ENCODE measurements at places on chromosomes 6 and 20.

GRCh38 chr6:43336382-43336781 is 27.8 kb upstream of the CRIP3 start:
- ATAC-seq, result no peak

DNA sequence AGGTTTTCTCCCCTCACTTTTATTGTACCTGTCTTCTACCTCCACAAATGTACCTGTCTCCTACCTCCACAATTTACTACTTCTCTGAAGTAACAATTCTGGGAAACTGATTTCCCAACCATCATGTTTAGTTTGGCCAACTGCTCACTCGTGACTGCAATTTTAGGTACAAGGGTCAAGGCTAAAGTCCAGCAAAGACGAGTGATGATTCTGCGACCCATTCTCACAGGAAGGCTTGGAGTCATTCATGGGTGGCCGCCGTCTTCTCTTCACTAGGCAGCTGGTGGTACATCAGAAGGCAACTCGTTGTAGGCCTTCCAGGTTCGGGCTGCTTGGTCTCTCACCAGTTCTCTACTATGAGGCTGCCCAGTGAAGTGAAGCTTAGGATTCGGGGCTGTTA is 483.8 kb upstream of the JARID2 start:
- no peak for ATAC-seq

- ATAC-seq, result no peak
Observed at GRCh38 chr6:3808199-3808598, 41.0 kb upstream of the FAM50B start.

DNA sequence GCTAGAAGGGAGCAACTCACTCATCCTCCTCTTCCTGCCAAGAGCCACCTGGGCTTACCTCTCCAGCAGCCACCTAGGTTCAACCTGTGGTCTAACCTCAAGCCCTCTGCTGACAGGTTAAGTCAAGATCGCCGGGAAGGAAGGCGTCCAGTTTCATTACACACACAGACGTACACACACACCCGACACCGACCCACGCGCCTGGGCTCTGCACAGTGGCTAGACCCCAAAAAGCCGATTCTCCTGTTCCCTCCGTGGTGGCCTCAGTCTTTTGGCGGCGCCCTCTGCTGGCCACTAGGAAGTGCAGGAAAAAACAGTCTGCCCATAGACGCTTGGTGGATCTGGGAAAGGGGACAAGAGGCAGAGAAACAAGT is 52.8 kb downstream of the MRPL14 start:
- ATAC-seq, result peak; percentile 45

- no peak for ATAC-seq
Observed at GRCh38 chr20:4299773-4300172, 284.4 kb upstream of the RNF24 start.

GRCh38 chr20:63252284-63252711 is 2.0 kb downstream of the NKAIN4 start:
- no peak for ATAC-seq

GRCh38 chr20:41078329-41078728 is 49.7 kb downstream of the TOP1 start:
- ATAC-seq, result no peak

GRCh38 chr6:147459780-147460179 is 48.7 kb upstream of the SAMD5 start:
- ATAC-seq, result no peak

DNA sequence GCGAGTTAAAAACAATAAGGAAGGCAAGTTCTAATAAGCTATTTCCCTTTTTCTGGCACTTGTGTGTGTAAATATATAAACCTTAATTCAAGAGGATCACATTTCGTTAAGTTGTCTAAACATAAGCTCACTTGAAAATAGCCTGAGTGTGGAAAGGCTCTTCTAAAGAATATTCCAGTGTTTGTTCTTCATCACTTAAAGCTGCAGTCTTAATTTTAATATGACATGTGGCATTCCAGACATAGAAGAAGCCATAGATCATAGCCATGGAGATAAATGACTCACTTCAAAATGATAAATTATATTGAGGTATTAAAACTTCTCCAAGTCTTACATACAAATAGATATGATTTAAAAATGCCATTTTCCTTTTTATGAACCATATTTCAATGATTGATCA is 42.1 kb downstream of the IYD start:
- no peak for ATAC-seq

DNA sequence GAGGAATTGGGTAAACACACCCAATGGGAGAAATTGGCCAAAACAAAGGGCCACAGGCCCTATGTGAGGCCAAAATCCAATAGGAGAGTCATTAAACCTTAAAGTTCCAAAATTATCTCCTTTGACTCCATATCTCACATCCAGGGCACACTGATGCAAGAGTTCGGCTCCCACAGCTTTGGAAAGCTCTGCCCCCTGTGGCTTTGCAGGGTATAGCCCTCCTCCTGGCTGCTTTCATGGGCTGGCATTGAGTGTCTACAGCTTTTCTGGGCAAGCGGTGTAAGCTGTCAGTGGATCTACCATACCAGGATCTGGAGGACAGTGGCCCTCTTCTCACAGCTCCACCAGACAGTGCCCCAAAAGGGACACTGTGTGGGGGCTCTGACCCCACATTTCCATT is 160.5 kb downstream of the ADGRG6 start:
- no peak for ATAC-seq

DNA sequence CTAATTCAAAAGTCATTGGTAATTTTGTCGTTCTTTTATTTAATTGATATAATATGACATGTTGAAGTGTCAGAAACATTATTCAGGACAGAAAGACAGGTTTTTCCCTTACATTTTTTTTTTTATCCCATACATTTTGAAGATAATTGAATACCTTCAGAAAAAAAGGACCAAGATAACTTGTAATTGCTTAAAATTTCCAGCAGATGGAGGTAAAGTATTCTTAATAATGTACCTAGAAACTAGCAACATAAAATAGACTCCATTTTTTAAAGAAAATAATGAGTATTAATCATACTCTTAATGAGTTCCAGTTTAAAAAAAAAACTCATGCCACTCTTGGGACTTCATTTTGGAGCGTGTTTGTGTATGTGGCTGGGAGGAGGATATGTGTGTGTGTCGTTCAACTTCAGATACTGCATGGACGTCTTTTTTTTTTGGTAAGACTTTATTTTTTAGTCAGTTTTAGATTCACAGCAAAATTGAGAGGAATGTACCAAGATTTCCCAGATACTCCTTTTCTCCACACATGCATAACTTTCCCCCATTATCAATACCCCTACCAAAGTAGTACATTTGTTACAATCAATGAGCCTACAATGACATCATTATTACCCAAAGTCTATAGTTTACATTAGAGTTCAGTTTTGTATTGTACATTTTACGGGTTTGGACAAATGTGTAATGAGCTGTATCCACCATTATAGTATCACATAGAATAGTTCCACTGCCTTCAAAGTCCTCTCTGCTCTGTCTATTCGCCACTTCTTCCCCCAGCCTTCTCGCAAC is 79.4 kb downstream of the ROS1 start:
- no peak for ATAC-seq

DNA sequence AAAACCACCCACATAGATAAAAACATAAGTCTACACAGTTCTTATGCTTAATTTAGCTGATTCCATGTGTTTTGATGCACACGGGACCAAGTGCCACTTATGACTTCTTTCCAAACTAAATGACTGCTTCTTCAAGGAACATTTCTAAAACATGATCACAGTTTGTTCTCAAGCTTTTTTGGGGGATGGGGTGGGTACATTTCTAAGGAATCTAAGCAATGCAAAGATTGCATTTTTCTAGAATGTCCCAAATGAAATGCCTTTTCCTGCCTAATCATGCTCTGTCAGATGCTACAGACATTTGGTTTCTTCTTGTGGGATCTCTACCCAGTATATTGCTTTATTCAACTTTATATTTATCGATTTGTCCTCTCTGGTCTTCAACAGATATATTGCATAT is 496.8 kb upstream of the JAG1 start:
- ATAC-seq, result no peak

DNA sequence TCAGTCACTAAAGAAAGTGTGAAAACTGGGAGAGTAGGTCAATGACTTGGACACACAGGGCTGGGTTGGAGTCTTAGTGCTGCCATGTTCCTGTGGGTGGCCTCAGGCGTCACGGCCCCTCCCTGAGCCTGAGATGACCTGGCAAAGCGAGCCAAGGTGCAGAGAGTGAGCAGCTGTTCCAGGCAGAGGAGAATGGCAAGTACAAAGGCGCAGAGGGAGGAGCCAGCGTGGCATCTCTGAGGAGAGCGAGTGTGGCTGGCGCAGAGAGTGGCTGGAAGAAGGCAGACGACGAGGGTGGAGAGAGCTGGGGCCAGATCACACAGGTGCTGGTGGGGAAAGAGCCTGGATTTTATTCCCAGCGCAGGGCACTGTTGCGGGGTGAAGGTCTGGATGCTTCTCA is 20.6 kb upstream of the CHMP4B start:
- ATAC-seq, result no peak

GRCh38 chr20:21796059-21796458 is 90.6 kb downstream of the PAX1 start:
- no peak for ATAC-seq

DNA sequence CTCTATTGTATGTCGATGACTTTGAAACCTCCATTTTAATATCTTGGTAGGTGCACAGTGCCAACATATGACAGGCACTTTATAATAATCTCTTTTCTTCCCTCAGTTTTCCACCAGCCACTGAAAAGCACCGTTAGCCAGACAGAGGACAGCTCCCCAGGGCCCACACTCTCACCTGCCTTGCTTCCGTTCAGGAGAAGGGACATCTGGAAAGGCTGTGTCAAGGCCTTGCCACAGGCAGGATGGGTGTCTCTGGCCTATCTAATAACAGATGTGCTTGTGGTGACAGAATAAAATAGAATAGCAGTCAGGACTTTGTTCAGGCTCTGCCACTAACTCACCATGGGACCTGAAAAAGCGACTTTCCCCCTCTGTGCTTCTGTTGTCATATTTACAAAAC is 75.5 kb upstream of the CCDC167 start:
- ATAC-seq, result no peak

- no peak for ATAC-seq
Observed at GRCh38 chr6:28442586-28442985, 705 bp downstream of the ZSCAN23 start.

DNA sequence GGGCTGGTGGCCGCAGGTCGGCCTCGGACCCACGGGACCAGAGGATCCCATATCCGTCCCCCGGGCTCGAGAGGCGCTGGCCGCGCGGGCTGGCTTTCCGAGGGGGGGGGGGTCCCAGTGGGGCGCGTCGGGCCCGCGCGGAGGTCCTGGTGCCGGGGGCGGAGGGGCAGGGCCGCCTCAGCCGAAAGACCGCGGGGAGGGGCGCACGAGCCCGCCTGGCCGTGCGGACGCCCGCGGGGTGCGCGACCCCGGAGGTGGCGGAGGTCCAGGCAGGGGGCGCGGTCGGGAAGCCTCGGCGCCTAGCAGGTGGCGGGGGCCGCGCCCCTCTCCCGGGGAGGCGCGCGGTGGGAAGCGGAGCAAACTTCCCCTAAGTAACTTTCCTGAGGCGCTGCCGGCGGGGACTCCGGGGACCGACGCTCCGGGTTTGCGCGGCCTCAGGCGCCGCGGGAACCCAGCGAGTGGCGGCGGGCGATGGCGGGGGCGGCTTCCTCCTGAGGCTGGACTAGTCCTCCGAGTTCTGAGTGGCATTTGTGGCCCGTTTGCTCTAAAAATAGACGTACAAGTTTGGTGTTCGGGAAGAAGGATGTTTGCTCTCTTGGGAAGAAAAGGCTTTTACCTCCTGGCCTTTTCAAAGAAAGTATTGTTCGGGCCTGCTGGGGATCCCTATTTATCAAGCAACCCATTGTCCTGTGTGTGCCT is 26.5 kb upstream of the BTBD3 start:
- peak; percentile 10 for ATAC-seq

DNA sequence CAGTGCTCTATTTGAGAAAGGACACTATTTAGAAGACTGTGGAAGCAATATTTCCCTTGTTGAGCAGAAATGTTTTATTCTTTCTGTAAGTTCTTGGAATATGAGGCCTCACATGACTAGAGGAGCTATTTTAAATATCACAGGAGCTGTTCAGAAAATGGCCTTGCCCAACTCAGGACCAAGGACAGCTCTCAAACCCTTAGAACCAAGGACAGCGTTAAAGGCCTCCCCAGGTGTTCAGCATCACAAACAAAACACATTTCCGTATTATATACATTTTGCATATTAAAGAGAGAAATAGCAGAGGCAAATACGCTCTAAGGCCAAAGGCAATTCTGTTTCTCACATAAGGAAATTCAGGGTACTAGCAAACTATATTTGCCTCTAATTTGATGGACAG is 631.4 kb downstream of the CDH26 start:
- no peak for ATAC-seq

DNA sequence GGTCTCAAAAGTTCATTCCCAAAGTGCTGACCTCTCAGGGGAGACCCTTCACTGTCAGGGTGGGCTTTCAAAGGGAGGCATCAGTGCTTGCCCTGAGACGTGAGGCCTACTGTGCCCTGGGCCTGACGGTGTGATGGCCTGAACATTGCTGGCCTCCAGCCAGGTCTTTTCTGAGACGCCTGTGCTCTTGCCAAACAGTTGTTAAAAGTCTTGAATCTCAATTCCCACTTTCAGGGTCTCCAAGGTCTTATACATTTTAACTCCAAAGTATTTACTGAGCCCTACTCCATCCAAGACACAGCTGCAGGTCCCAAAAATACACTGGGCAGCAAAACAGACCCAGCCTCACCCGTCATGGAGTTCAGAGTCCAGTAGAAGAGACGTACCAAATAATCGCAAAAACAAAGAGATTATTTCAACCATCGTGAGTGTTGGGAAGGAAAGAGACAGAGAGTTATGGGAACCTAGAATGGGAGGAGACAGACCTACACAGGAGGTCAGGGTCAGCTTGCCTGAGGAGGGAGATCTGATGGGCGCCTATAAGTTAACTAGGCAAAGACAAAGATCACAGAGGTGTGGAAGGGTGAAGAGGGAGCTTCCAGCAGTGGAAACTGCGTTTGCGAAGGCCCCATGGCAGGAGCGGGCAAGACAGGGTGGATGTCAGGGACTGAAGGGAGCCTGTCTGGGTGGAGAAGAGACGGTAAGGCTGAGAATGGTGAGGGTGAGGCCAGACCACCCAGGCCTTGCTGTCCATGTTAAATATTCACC is 446.3 kb downstream of the PREX1 start:
- ATAC-seq, result no peak

GRCh38 chr20:41249411-41250281 is 67.9 kb downstream of the ZHX3 start:
- peak; percentile 33 for ATAC-seq

GRCh38 chr6:43628393-43629103 is 516 bp downstream of the GTPBP2 start:
- peak; percentile 32 for ATAC-seq

GRCh38 chr6:69098910-69099309 is 463.8 kb downstream of the ADGRB3 start:
- no peak for ATAC-seq

GRCh38 chr6:140071601-140072062 is 697.2 kb upstream of the CITED2 start:
- no peak for ATAC-seq

- ATAC-seq, result no peak
Observed at GRCh38 chr6:19538096-19538495, 299.1 kb upstream of the ID4 start.

All from activated CD4-positive, CD25-positive, alpha-beta regulatory T cell treated with anti-CD3 and anti-CD28 coated beads, Interleukin-2, amount 50 U/mL, for 24 hours (primary cell).